ENCODE measurements at places on chromosomes 6 and 20. TPM values are rescaled to one million over a fixed set of nuclear protein-coding genes. Genes with fewer than 3 reads are reported as not detected.

The PCSK2 gene
- polyA plus RNA-seq, result 0.62 TPM

The EPPIN gene
- polyA plus RNA-seq, result 0.55 TPM

DNA sequence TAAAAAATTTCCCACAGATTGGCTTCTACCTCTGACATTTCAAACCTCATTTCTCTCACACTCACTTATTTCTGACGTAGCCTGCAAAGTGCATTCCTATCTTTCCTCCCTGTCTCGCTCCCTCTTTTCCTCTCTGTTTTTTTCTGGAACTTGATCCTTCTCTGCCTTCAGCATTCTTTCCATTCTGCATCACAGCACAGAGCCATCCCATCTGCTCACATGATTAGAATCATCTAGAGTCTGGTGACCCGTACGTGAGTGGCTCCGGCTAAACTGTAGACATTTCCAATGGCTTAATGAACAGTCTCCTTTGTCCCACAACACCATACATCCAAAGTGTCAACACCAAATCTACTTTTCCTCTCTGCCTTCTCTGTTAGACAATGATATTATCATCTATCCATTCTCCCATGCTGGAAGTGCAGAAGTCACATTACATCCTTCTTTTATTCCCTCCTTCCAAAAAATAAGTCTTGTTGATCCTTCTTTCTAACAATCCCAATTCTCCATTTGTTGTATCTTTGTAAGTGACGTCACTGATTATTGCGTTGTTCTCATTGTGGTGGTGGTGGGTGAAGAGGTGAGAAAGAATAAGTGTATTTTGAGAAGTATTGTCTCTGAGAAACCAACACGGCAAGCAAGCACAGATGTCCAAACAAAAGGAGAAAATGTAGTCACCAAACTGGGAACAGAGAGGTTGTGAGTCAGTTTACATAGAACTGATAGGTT is 41.6 kb downstream of the OPRM1 start:
- no peak for DNase-seq

GRCh38 chr20:10250902-10251301 is 32.3 kb downstream of the SNAP25 start:
- no peak for DNase-seq

The PLG gene
- polyA plus RNA-seq, result 8.7 TPM
